ENCODE measurements at places on chromosomes 5 and 9.

- no peak for DNase-seq
These were observed 222.9 kb upstream of the EFNA5 start for GRCh38 chr5:107893642-107894041.

GRCh38 chr5:77963795-77964194 lies 187.7 kb upstream of the TBCA start:
- no peak for DNase-seq

DNA sequence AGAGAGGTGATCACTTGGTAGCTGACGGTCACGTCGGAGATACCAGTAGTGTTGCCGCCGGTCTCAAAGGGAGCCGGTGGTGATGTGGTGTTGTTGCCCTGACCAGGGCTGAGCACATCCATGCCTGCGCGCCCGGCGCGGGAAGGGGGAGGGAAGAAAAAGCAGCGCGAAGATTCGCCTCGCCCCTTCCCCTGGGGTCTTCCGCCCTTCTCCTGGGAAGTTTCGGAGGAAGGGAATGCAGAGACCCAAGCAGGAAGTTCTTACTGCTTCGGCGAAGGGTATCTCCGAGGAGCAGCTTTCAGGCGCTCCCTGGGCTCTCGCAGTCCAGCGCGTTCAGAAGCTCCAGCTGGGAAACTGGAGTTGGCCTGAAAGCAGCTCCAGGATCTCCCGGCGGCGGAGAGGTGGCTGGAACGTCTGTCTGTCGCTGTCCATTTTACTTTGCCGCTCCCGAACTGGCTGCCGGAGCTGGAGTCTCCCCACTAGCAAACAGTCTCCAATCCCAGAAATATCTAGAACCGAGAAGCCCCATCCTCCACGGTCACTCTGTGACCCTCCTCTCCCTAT lies 565 bp downstream of the HTR1A start:
- no peak for DNase-seq

- DNase-seq, result no peak
These were observed 73.8 kb downstream of the LHFPL2 start for GRCh38 chr5:78574731-78575161.

GRCh38 chr5:168270476-168270875 lies 21.0 kb upstream of the WWC1 start:
- no peak for DNase-seq

- DNase-seq, result no peak
These were observed 120.0 kb downstream of the HMHB1 start for GRCh38 chr5:143931986-143932385.

Measured in left renal pelvis (tissue), 4 donors.